ENCODE measurements at places on chromosomes 4 and X.

GRCh38 chr4:140906993-140907962, 151.1 kb upstream of the TBC1D9 start:
- no peak for DNase-seq

DNA sequence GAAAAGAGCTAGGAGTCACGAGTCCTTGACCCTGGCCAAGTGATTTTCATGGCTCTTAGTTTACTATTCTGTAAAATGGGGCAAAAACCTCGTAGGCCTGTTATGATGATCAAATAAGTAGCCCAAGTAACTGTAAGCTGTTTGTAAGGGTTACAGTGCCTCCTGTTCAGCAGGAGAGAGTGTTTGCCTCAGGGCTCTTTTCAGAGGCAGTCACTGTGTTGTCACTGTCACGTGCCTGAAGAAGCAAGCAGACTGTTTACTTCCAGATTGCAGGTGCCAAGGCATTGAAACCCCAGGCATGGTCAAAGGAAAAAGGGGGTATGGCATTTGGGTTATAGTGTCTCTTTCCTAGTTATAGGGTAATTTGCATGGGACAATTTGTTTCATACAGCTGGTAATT, 4.5 kb downstream of the RAB39B start:
- no peak for DNase-seq

DNA sequence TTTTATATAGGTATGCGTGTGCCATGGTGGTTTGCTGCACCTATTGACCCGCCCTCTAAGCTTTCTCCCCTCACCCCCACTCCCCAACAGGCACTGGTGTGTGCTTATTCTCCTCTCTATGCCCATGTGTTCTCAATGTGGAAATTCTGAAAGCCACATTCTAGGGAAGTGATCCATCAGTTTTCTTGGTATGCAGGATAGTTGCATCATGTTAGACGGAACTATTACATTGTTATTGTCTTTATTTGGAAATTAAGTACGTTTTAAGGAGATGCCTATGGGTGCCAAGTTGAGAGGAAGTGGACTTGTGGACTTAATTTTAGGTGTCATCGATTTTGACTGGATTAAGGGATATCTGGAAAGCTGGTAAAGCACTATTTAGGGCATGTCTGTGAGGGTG, 204.6 kb downstream of the RBM46 start:
- DNase-seq, result no peak

DNA sequence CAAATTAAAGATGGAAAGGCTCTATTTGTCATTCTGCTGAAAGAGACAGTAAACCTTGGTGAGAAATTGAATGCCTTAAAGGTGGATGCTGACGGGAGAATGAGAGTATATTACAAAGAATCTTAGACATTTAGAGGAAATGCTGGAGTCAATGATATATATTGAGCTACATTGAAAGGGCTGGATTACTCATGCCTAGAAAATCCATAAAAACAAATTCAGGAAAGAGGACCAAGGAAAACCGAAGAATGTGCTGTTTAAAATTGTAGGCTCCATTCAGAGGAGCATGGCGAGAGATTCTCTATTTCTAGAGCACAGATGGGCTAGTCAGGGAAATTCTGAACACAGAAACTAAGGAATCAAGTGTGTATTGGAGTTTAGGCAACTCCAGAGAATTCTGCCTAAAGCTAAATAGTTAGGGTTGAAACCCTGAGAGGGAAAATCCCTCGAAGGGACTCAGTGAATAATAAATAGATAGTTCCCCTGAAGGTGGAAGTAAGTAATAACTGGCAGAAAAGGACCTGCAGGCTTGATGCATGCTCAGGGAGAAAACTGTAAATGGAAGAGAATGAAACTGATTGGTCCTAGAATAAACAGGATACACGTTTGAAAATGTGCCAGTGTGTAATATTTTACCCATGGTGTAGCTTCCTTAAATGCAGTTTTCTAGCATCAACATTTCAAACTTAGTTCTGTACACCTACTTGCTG, 1532.4 kb upstream of the TENM3 start:
- DNase-seq, result no peak

DNA sequence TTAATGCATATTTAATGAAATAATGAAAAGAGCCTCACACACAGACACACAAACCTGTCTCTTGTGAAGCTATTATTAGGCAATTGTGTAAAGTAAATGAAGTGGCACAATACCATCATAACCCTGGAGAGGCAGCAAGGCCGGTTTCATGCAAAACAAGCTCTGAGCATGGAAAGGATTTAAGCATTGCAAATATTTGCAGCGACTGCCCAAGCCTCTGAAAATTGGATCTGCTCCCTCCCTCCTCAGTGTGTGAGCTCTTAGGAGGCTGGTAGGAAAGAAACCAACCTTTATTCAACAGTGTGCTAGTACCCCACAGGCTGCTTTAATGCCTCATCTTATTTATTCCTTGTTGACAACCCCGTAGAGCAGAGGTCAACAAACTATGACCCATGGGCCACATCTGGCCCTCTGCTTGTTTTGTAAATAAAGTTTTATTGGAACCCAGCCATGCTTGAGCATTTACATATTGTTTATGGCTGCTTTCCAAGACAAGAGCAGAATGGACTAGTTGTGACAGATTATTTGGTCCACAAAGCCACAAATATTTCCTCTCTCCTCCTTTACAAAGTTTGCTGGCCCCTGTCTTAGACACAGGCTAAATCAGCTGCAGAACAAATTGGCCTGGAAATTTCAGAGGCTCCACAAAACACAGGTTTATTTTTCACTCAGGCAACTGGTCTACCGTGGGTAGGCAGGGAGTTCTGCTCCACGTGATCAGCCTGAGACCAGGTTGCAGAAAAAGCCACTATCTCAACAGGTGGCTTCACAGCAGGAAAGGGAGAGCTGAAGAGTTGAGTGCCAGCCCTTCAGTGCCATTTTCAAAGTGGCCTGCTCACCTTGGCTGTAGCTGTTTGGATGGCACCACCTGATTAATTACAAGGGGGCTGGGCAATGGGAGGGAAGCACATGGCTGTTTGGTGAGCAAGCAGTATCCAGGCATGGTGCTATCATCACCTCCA, 16.8 kb downstream of the RS1 start:
- DNase-seq, result no peak

GRCh38 chr4:180330521-180330920, 1912.7 kb upstream of the TENM3 start:
- DNase-seq, result no peak

GRCh38 chrX:53476371-53476770, 42.2 kb upstream of the HSD17B10 start:
- no peak for DNase-seq

GRCh38 chrX:130772105-130772775, 130.8 kb downstream of the ENOX2 start:
- DNase-seq, result no peak

DNA sequence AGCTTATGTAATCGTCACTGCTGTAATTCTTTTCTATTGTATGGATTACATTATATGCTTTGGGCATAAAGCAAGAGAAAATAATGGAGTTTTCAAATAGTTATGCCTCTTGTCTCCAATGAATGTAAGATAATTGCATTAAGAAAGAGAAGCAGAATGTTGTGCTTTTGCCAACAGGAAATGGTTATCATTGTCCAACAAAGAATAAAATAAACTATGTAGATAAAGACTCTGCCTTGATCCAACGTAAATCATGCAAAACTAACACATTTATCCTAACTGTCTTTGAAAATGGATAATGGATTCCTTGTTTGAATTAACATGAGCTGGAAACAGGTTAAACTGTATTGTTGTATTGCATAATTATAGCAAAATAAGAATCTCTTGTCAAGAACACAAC, 1709.0 kb downstream of the PCDH7 start:
- no peak for DNase-seq

- DNase-seq, result no peak
Observed at GRCh38 chr4:121666091-121666679, 30.6 kb downstream of the ANXA5 start.

- DNase-seq, result no peak
Observed at GRCh38 chrX:39159921-39160507, 358.8 kb downstream of the MID1IP1 start.

GRCh38 chrX:76555269-76555668, 127.8 kb downstream of the MAGEE1 start:
- no peak for DNase-seq

DNA sequence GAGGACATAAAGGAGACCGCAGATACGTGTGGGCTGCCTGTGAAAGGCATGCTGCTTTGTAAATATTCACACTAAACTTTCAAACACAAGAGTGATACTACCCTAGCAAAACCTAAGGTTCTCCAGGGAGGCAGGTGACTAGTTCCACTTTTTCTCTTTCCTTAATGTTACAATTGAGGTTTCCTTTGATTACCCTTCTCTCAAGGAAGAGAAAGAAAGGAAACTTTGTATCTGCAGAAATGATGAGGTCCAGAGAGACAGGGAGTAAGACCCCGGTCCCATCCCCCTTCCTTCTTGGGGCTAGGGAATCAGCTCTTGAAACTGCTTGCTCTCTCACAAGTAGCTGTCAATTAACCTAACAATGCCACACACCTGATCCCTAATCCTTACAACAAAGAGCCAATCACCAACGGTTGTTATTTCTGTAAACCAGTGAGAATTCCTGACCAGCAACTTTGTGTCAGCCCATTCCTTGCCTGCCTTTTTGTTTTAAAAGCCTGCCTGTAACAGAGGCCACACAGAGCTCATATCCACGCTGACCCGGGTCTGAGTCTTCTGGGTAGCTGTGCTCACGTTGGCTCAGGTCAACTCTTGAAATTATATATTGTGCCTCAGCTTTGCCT, 754.8 kb upstream of the FRG1 start:
- no peak for DNase-seq

DNA sequence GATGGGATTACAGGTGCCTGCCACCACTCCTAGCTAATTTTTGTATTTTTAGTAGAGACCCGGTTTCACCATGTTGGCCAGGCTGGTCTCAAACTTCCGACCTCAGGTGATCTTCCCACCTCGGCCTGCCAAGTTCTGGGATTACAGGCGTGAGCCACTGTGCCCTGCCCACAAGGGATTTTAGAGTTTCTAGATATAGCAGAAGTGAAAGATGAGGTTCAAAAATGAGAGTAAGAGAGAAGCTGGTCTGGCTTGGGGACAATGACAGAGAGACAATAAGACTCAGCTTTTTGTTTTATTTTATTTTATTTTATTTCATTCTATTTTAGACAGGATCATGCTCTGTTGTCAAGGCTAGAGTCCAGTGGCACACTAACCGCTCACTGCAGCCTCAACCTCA, 30.6 kb downstream of the TRIM61 start:
- no peak for DNase-seq

GRCh38 chr4:169116270-169116901, 106.3 kb upstream of the CBR4 start:
- DNase-seq, result no peak

- DNase-seq, result no peak
Observed at GRCh38 chrX:129522184-129523078, 859 bp downstream of the SMARCA1 start.

DNA sequence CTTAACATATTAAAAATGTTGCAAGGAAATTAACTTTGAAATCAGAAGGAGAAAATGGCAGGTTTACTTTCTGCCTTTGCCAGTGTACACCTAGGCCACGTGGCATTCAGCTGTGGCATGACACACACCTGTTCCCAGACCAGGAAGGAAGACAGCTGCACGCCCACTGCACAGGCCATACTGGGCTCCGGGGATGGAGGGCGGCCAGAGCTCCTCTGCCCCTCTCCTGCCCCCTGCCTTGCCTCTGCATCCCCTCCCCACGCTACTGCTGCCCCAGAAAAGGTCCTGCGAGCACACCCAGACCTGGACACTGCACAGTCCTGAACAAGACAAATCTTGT, 68.4 kb downstream of the GATB start:
- no peak for DNase-seq

DNA sequence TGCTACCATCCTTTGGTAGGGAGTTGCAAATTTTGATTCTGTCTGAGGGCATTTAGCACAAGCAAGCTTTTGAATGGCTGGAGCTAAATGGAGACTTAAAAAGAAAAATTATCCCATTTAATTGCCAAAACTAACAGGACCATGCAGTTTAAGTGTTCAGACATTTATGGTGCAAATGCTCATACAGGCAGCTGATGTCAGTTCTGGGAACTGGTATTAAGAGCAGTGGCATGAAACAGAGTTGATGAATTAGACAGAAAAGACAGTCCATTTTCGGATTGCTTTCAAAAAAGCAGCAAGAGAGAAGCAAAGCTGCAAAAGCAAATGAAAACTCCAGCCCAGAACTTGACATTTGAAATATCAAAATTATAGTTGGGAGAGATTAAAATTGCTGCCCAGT, 1.3 kb downstream of the SCRG1 start:
- DNase-seq, result no peak

DNA sequence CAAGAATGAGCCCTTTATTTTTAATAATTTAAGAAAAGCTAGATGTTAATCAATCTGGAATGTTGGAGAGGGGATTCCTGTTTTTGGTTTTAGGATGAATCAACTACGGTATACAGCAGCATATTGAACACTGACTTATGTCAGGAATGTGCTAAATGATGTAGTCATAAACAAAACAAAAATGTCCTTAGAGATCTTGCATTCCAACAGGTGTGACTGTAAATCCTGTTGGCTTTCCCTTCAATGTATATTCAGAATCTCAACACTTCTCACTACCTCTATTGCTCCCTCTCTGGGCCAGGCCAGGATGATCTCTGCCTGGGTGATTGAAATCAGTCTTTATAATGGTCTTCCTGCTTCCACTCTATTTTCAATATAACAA, 37.8 kb upstream of the BDH2 start:
- no peak for DNase-seq

- DNase-seq, result no peak
Observed at GRCh38 chr4:26574563-26574962, 9.3 kb upstream of the TBC1D19 start.

DNA sequence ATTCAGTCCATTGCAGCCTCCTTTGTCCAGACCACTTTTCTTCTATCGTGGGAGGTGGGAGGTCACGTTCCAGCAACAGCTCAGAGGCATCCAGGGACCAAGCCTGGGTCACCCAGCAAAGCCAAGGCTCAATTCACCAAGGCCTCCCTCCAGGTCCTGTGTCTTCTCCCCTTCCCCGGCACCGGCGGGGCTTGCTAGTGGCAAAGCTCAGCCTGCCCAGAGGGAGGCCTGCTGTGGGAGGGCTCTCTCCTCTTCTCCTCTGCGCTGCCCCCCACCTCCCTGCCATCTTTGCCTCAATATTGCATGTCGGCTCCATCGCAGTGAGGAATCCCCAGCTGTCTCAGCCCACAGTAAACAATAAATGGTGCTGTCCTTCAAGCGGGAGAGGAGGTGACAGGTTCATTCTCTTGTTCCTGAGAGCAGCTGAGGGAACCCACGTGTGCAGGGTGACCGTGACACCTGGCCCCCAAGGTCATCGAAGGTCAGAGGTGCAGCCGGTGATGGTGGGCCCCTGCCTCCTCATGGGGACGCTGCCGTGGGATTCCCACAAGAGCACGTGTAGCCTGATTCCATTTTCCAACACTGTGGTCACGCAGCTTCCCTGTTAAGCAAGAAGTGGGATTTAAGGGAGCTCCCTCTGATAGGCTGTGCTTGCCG, 111.5 kb upstream of the PSAPL1 start:
- no peak for DNase-seq

Measured in omental fat pad (tissue), 4 donors.